ENCODE measurements at places on chromosomes 6 and 20.

DNA sequence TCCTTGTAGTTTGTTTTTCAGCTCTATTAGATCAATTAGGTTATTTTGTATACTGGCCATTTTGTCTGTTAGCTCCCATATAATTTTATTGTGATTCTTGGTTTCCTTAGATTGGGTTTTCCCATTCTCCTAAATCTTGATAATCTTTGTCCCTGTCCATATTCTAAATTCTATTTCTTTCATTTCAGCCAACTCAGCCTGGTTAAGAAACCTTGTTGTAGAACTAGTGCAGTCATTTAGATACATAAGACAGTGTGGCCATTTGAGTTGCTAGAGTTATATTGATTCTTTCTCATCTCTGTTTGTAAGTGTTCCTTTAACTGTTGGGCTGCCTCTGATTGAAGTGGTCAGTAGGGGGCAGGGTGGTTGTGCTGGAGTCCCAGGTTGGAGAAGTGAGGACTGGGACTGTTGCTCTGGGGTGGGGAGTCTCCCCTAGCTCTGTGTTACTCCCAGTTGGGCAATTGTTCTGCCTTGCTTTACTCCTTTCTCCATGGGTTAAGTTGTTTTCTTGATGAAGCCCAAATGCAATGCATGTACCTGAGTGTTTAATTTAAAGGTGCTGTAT is 98.8 kb upstream of the NRN1 start:
- no peak for DNase-seq

DNA sequence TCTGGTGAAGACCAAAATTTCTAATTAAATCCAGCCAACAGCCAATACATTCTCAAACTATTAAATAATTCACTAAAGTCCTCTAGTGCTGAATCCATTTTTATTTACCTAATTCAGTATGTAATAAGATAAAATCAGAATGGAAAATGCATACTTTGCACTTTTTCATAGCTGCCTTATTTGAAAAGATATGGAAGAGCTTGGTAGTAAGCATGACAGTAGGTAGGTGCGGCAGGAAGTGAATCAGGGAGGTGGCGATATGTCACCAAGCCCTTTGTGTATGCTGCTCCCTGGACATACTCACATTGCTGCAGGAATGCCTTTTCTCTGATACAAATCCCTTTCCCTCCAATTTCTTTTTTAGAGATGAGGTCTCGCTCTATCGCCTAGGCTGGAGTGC is 10.2 kb upstream of the TGM3 start:
- no peak for DNase-seq

DNA sequence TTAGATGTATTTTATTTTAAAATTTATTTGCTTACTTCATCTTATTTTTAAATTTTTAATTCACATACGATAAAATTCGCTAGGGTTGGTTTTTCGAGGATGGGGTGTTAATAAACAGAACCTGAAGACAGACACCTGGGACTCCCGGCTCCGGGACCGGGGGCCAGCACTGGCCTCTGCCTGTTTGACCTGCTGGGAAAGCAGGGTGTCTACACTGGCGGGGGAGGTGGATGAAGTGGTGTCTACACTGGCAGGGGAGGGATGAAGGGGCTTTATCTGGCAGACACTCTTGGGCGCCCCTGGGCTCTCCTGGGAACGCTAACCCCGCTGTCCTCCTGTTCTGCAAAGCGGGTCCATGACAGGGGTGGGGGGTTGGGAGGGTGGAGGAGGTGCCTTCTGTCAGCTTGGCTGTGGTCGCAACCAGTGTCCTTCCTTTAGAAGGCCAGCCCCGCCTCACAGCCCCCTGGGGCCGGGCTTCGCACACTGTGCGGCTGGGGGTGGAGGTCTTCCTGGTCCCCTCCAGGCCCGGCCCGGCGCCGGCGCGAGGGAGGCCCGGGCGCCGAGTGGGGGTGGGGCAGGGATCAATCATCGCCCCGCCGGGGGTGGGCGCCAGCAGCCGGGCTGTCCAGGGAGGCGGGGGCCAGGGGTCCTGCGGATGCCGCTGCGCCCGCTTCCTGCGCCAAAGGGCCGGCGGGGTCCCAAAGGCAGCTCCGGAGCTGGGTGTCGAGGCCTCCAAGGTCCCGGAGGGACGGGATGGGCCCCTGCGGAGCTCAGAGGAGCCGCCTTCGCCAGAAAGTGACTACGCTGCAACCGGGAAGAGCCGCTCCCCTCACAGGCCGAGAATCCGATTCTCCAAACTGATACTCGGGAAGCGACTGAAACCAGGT is 1.8 kb downstream of the GATA5 start:
- no peak for DNase-seq

- no peak for DNase-seq
Observed at GRCh38 chr6:163709693-163710092, 295.2 kb downstream of the QKI start.

DNA sequence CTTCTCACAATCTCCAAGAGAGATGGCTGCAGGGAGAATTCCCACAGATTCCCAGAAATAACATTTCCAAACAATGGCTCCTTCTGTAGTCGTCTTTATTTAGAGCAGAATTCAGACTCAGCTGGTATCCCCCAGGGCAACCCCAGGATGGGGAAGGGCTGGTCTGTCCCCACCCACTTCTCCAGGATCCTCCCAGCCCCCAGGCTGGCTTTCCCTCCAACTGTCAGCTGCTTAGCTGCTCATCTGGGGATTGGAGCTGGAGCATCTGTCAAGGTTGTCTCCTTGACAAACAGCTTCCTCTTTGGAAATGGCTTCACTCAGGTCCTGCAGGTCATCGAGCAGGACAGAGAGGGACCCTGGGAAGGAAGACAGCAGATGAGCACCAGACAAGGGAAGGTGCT is 3.5 kb upstream of the PSORS1C2 start:
- no peak for DNase-seq

GRCh38 chr6:119608994-119609393 is 259.4 kb upstream of the MAN1A1 start:
- DNase-seq, result no peak
